ENCODE measurements at places on chromosomes 5 and 9. TPM values are rescaled to one million over a fixed set of nuclear protein-coding genes. Genes with fewer than 3 reads are reported as not detected.
A peak's percentile ranks its signal among the peaks of the same experiment; 100 is the strongest.

The GFPT2 gene
- 13.4 TPM for total RNA-seq

GRCh38 chr5:14190194-14191164, 47.3 kb downstream of the TRIO start:
- no peak for DNase-seq
- peak overlapping the region; percentile 21 for H3K27ac ChIP-seq
- no peak overlapping the region for H3K4me3 ChIP-seq
- no peaks in the 10 kb centered on the region for H3K27me3 ChIP-seq
- H3K36me3 ChIP-seq, result no peaks in the 10 kb centered on the region

DNA sequence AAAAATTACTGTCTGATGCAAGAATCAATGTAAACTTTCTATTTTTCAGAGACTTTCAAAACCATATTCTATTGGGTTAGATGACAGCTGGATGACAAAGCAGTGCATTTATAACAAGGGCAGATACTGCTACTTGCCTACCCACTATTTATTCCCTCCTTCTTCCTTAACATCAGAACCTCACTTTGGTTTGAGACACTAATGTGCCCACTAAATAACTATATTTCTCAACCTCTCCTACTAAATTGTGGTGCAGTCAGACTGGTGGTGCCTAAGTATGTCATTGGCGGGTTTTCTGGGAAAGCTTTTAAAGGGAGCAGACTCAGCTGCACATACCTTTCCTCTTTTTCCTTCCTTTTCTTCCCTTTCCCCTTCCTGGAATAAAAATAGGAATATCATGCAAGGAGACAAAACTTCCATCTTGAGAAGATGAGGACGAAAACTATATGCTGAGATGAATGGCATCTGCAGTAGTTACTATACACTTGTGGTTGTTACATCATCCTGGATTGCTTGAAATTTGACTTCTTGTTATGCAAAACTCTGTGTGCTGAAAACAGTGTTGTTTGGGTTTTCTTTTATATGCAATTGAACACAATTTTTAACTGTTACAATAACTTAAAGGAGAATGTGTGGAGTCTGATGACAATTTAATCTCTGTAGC, 43.8 kb downstream of the PRR16 start:
- no peaks in the 10 kb centered on the region for H3K4me1 ChIP-seq
- no peak overlapping the region for H3K4me3 ChIP-seq
- no peaks in the 10 kb centered on the region for H3K27me3 ChIP-seq
- H3K27ac ChIP-seq, result no peak overlapping the region
- no peak for DNase-seq
- H3K36me3 ChIP-seq, result no peaks in the 10 kb centered on the region

DNA sequence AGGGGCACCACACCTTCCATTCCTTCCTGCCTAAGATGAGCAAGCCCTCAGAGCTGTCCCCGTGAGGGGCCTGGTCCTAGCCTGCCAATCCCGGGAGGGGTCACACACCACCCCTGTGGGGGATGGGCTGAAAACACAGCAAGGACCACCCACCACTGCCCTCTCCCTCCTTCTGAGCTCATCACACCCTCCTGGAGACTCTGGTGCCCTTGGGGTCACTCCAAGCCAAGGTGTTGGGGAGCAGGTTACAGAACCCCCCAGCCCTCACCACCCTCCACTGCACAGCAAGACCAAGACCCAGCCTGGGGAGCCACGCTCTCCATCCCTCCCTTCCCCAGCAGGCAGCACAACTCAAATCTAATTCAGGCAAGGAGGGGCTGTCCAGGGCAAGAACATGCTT, 60.5 kb upstream of the PPP1R26 start:
- H3K4me1 ChIP-seq, result no peaks in the 10 kb centered on the region
- DNase-seq, result no peak
- no peak overlapping the region for H3K4me3 ChIP-seq
- H3K27ac ChIP-seq, result no peak overlapping the region
- no peaks in the 10 kb centered on the region for H3K36me3 ChIP-seq
- no peaks in the 10 kb centered on the region for H3K27me3 ChIP-seq

DNA sequence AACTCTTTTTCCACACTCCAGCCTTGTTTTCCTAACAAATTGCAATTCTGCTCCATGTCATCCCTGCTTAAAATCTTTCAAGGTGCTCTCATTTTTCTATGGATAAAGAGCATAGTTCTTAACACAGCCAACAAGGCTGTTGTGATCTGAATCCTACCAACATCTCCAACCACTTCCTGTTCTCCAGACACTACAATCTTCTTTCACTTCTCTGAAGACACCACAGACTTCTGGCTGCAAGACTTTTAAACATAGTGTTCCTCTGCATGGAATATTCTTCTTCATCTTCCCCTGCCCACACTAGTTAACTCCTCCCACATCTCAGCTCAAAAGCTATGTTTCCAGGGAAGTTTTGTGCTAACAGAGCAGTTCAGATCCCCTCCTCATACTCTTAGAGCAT, 404.8 kb downstream of the MAN2A1 start:
- no peak overlapping the region for H3K27ac ChIP-seq
- no peak for DNase-seq
- no peaks in the 10 kb centered on the region for H3K36me3 ChIP-seq

The MLANA gene
- total RNA-seq, result not detected

The THG1L gene
- total RNA-seq, result 11.3 TPM

- DNase-seq, result no peak
- H3K4me3 ChIP-seq, result no peak overlapping the region
- peaks cover 10% of the 10 kb centered on the region for H3K36me3 ChIP-seq
- H3K27ac ChIP-seq, result no peak overlapping the region
- peaks cover 32% of the 10 kb centered on the region for H3K4me1 ChIP-seq
- H3K27me3 ChIP-seq, result no peaks in the 10 kb centered on the region
These were observed 5.5 kb downstream of the DNLZ start for GRCh38 chr9:136358016-136358415.

The SOHLH1 gene
- not detected for total RNA-seq

The PCDHA2 gene
- total RNA-seq, result not detected

DNA sequence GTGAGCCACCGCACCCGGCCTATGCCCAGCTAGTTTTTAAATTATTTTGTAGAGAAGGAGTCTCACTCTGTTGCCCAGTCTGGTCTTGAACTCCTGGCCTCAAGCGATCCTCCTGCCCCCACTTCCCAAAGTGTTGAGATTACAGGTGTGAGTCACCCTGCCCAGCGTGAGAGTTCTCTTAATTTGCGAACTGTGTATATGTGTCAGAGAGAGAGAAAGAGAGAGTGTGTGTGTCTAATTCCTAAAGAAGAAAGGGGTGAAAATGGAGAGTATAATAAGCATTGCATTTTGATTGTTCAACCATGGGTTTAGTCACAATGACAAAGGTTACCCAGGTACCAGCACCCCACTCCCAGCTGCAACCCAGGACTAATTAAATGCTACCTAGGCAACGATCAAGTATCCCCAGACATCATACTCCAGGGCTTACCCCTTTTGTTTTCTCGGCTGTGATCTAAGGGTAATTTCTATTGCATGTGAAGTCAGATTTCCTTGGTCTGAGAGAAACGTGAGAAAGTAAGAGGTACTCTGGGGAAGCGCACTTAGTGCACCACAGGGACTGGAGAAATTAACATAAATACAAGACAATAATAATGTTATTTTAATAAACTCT, 16.6 kb downstream of the MAP1B start:
- H3K27me3 ChIP-seq, result no peaks in the 10 kb centered on the region
- H3K4me3 ChIP-seq, result no peak overlapping the region
- no peaks in the 10 kb centered on the region for H3K4me1 ChIP-seq

The PAPPA gene
- total RNA-seq, result 2.2 TPM

GRCh38 chr5:74686962-74687751, 2.1 kb downstream of the HEXB start:
- no peaks in the 10 kb centered on the region for H3K27me3 ChIP-seq
- H3K27ac ChIP-seq, result no peak overlapping the region
- H3K36me3 ChIP-seq, result peaks cover 31% of the 10 kb centered on the region
- peaks cover 23% of the 10 kb centered on the region for H3K4me1 ChIP-seq
- no peak for DNase-seq

DNA sequence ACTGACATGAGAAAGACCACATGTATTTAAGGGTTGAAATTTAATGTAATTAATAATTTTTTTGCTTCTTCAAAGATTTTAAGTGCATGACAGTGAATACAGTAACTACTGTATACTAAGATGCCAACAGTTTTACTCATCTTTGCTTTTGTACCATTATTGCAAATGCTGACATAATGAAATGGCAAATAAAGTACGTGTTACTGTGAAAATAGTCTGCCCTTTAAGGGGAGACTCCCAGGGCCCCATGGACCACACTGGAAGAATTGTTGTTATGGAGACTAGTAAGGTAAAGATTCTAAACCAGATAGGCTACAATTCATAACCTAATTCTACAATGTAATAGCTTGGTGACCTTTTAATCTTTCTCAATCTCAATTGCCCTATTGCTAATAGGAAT, 84.7 kb downstream of the NR3C1 start:
- no peak overlapping the region for H3K27ac ChIP-seq
- DNase-seq, result no peak
- peaks cover 82% of the 10 kb centered on the region for H3K4me1 ChIP-seq
- H3K27me3 ChIP-seq, result no peaks in the 10 kb centered on the region

DNA sequence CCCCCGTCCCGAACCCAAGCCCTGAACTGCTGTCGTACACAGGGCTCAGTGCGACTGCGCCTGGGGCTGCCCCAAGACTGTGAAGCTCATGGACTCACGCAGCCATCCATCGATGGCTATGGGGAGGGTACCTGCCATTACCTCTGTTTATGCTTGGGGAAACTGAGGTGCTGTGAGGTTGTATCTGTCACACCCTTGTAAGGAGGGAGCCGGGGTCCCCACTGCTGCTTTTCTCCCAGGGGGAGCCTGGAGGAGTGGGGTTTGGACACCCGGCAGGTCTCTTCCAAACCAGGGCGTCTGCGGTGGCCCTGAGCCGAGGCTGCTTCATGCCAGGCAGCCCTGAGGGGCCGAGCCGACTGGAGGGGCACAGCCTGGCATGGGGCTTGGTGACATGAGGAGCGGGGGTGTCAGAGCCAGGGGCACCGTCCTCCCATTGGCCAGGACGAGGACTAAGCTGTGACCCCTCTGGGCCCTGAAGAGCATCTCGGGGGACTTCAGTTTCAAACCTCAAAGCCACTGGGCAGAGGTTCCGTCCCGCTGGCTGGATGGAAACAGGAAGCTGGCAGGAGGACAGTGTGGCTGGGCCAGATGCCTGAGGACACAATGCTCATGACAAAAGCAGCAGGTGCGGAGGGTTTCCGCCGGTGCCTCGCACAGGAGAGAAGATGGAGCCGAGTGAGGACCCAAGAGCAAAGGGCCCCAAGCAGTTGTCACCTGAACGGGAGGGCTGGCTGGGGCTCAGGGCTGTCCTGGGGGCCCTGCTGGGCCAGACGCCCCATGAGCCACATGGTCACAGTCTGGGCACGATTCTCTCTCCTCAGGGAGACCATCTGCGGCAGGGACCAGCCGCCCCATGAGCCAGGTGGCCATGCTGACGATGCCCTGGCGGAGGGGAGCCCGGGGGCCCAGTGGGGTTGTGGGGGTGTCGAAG, 54.4 kb upstream of the EXOC3 start:
- H3K4me1 ChIP-seq, result peaks cover 3% of the 10 kb centered on the region
- H3K36me3 ChIP-seq, result no peaks in the 10 kb centered on the region
- no peaks in the 10 kb centered on the region for H3K27me3 ChIP-seq
- no peak overlapping the region for H3K4me3 ChIP-seq
- no peak overlapping the region for H3K27ac ChIP-seq

The PCDHGC5 gene
- total RNA-seq, result 1.8 TPM

GRCh38 chr9:116313638-116314037, 160.0 kb downstream of the PAPPA start:
- DNase-seq, result no peak
- no peaks in the 10 kb centered on the region for H3K4me1 ChIP-seq
- H3K27ac ChIP-seq, result no peak overlapping the region
- no peaks in the 10 kb centered on the region for H3K27me3 ChIP-seq
- no peak overlapping the region for H3K4me3 ChIP-seq

Data from lower lobe of right lung (tissue), 2 donors.